ENCODE measurements at places on chromosomes 11 and 22.

DNA sequence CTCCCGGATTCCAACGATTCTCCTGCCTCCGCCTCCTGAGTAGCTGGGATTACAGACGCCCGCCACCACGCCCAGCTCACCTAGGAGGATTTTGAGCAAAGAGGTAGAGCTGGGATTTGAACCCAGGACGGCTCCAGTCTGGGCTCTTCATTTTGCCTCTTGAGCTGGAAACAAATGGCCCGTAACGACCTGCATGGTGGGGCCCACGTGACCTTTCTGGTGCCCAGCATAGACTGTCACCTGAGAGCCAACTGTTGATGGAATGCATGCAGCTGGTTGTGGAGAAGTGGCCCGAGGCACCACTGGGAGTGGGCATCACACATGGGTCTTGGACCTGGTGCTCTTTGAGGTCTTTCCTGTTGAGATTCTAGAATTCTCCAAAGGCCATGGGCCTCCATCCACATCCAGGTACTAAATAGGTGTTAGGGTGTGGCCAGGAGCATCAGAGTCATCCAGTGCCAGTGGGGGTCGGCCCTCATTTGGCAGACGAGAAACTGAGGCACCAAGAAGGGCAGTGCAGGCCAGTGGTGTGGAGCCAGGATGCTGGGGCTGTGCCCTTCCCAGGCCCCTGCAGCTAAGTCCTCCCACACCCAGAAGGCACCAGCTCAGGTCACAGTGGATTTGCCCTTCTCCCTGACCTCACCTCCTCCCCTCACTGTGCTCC is 3.9 kb downstream of the ATF4 start:
- no peak for DNase-seq

DNA sequence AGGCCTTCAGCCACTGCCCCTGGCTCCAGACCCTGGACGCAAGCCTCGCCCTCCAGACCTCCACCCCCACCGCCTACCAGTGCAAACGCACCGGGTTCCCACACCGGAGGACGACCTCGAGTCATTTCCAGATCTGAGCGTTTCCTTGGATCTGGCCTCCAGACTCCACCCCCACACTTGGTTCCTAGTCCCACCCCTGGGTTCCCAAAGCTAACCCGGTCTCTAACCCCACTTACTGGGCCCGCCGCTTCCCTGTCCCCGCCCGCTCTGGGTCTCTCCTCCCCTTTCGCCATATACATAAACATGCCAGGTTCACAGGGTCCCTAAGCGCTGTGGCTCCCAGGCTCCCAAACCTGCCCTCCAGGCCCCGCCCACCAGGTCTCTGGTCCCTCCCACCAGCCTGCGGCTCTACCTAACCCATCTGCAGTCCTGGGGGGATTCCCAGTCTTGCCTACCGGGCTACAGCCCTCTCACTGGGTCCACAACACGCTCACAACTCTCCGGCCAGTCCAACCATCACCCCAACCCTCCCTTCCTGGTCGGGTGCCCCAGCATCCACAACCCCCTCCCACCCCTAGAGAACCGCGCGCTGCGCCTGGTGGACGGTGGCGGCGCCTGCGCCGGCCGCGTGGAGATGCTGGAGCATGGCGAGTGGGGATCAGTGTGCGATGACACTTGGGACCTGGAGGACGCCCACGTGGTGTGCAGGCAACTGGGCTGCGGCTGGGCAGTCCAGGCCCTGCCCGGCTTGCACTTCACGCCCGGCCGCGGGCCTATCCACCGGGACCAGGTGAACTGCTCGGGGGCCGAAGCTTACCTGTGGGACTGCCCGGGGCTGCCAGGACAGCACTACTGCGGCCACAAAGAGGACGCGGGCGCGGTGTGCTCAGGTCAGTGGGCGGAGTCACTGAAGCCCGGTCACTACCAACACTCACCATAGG is 36.7 kb downstream of the CD6 start:
- no peak for DNase-seq

GRCh38 chr22:44274918-44275630 is 37.7 kb downstream of the SHISAL1 start:
- no peak for DNase-seq

GRCh38 chr11:128575961-128576350 is 11.4 kb downstream of the ETS1 start:
- no peak for DNase-seq

- peak; percentile 83 for DNase-seq
These were observed 92.6 kb downstream of the DEPDC5 start for GRCh38 chr22:31846161-31847115.

- DNase-seq, result no peak
These were observed 27.2 kb downstream of the SHANK3 start for GRCh38 chr22:50699756-50700386.

GRCh38 chr22:37244922-37245722 is 1.1 kb upstream of the RAC2 start:
- DNase-seq, result no peak

GRCh38 chr11:86632499-86633269 is 39.7 kb downstream of the ME3 start:
- DNase-seq, result peak; percentile 90

- no peak for DNase-seq
These were observed 363.1 kb downstream of the MN1 start for GRCh38 chr22:27438271-27438980.

DNA sequence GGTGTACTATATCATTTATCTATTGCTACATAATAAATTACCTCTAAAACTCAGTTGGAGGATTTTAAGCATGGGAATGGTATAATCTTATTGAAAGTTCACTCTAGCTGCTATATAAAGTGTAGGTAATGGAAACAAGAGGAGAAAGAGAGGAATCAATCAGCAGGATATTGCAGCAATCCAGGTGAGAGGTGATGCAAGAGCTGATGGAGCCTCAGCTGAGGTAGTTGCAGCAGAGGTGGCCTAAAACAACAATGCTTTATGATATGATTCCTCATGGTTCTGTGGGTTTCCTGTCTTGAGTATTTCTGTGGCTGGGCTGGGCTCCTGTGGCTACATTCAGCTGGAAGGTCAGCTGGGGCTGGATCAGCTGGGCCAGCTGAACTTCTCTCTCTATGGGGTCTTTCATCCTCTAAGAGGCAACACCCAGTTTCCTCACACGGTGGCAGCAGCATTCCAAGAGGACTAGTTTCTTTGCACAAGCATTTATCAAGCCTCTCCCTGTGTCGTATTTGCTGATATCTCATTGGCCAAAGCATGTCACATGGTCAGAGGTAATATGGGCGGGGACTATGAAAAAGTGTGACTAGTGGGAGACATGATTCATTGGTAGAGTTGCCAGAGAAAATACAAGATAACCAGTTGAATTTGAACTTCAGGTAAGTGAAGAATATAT is 135.4 kb upstream of the LARGE1 start:
- no peak for DNase-seq

DNA sequence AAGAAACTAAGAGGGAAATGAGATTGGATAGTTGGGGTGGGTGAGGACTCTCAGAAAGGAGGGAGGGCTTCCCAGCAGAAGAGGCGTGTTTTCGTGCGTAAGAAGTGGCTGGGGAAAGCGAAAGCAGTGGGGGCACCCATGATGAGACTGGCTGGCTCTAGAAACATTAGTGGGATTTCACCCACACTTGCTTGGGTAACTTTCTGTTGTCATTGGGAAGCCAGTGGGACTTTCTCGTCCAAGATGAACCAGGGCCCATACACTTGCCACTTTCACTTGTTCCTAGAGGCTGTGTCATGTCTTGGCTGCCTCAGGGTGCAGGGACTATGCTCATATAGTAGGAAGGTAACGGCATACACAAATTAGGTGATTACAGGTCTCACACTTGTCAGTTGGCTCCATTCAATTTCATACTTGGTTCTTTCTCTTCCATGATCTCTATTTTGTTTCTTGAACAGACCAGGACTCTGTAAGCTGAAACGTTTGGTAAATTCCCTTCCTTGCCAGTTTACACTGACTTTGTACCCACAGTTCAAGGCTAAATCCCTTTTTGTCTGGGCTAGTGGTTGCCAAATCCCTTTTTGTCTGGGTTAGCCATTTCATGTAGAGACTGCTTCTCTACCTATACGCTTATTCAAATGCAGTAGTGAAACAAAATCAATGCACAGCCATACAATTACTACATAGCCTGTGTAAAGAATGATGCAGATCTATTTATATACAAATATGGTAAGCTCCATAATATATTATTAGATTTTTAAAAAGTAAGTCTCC is 42.0 kb upstream of the CXCR5 start:
- DNase-seq, result no peak

DNA sequence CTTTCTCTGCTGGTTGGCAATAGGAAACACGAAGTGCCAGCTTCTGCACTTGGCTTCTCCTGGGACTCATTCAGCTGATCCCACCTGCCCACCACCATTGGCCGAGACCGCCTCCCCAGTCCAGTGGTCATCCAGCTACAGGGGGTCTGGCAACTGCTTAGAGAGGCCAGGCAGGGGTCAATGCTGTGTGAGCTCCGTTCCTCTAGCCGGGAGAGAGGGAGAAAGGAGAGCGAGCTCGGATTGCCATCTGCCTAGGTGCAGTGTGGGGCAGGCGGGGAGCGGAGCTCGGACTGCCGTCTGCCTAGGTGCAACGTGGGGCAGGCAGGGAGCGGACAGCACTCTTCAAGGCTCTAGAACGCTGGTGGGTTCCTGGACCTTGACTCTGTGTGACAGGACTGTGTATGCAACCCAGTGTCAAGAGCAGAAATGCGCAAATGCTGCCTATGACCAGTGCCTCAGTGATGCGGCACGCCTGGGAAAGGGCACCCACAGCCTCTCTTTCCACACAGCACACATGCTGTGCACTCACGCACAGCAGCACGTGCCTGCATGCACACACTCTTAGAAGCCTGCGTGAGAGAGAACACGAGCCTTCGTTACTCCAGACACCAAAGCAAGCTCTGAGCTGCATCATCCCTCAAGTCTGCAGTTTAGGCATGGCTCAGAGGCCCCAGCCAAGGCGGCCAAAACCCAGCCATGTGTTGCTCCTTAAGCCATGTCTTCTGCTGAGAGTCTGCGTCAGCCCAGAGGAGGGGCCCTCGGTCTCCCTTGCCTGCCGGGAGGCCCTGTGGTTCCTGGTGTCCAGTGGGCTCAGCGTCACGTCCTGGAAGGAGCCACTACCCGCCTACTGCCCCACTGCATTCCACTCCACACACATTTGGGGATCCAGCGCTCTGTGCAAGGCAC is 26.8 kb upstream of the JAM3 start:
- no peak for DNase-seq

GRCh38 chr11:35042913-35043312 is 96.1 kb upstream of the CD44 start:
- no peak for DNase-seq

- DNase-seq, result no peak
These were observed 3.0 kb downstream of the FRMD8 start for GRCh38 chr11:65389294-65389980.

GRCh38 chr11:94424011-94424410 is 22.8 kb upstream of the GPR83 start:
- DNase-seq, result no peak

GRCh38 chr11:100753172-100753543 is 66.1 kb downstream of the ARHGAP42 start:
- no peak for DNase-seq

DNA sequence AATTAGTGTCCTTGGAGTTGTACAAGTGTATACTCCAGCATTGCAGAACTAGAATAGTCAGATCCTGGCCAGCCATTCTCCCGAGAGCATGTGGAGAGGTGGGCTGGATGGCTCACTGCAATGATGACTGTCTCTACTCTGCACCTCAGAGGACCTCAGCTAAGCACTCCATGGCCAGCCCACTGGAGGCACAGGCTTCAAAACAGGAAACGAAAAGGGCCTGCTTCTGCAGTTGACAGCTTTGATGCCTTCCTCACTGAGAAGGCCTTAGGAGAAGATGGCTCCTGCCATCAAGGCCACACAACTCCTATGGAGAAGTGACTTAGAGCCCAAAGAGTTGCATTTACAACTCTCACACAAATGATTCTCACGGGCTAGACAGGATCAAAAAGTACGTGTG is 9.1 kb downstream of the POLD4 start:
- DNase-seq, result no peak

DNA sequence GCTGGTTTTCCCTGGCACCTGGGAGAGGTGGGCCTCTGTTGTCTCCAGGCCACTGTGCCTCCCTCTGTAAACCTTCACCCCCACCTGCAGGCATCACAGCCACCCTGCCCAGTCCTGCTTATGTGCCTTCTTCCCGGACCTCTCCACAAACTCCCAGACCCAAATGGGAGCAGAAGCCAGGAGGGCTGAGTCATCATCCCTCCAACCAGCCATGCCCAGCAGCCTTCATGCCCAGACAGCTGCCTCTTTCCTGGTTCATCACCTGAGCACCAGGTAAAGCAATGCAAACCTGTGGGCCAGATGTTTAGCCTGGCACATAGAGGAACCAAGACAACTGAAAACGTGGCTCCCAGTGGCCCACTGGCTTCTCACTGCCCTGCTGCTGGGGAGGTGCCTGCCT is 2.1 kb upstream of the TMPRSS4 start:
- DNase-seq, result no peak

- no peak for DNase-seq
These were observed 1.6 kb downstream of the RNF141 start for GRCh38 chr11:10539339-10539738.

DNA sequence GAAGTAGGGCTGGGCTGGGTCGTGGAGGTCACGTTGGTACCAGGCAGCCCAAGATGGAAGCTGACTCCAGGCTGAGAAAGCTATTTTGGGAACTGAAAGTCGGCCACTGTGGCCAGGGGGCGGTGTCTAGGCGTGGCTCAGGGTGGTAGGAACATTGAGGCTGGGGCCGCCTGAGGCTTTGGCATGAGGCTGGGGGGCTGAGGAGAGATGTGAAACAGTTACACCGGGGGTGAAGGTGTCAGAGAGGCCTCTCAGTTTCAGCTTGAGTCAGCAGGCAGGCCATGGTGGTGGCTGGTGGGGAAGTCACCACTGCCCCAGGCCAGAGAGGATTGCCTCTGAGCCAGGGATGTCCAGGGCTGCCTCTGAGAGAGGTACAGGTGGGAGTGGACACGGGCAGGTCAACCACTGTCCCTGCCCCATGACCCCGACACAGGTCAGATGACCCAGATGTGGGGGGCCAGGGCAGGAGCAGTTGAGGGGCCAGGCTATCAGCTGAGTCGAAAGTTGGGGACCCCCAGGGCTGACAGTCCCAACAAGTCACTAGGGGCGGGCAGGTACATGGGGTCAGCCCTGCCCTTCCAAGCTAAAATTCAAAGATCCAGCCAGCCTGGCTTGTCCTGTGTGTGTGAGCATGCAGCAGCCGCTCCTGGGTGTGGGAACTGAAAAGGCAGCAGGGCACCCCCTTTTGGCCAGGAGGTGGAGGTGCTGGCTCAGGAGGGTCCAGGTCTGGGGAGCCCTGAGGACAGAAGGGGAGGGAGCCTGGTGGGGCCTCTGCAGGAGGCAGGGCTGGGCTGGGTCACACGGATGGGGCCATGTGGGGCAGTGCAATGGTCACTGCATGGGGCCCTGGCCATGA is 7.2 kb downstream of the KCNK7 start:
- DNase-seq, result no peak

- no peak for DNase-seq
These were observed 431.4 kb upstream of the CCDC90B start for GRCh38 chr11:83717537-83717936.

DNA sequence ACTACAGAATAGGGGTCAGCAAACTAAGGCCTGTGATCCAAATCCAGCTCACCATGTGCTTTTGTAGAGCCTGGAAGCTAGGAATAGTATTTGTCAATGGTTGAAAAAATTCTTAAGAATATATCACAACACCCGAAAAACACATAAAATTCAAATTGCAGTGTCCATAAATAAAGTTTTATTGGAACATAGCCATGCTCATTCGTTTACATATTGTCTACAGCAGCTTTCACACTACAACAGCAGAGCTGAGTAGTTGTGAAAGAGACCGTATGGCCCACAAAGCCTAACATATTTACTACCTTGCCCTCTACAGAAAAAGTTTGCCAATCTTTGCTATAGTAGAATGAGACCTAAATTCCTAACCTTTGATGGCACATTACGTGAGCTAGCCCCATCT is 125.7 kb downstream of the CADM1 start:
- DNase-seq, result no peak

Data from non-pigmented ciliary epithelial cell (primary cell).